Type B pancreatic cell (in vitro differentiated cells): ENCODE measurements at places on chromosomes 6 and 20. TPM values are rescaled to one million over a fixed set of nuclear protein-coding genes. Genes with fewer than 3 reads are reported as not detected.

The HLA-DRA gene
- total RNA-seq: 1.4 and 2.1 TPM in 2 replicates

The WASF1 gene
- 17.7 and 120 TPM in 2 replicates for total RNA-seq

The THBD gene
- total RNA-seq: 1.5 and 5.8 TPM in 2 replicates

The CRISP2 gene
- total RNA-seq: 0.48 and 0.58 TPM in 2 replicates

The SDCBP2 gene
- 4.9 and 7.4 TPM in 2 replicates for total RNA-seq

The RAB44 gene
- 0.07 TPM in 1 of 2 replicates, not detected in the other for total RNA-seq

The ULBP2 gene
- total RNA-seq: 1.4 TPM in 1 of 2 replicates, not detected in the other

The ADGRB3 gene
- total RNA-seq: 0.55 and 2.0 TPM in 2 replicates

The BTNL2 gene
- not detected in 2 replicates for total RNA-seq

The PAX1 gene
- total RNA-seq: 0.43 and 2.7 TPM in 2 replicates

The C6orf15 gene
- total RNA-seq: not detected in 2 replicates

The PRICKLE4 gene
- total RNA-seq: 2.1 and 2.8 TPM in 2 replicates

The GPR63 gene
- total RNA-seq: 4.0 and 4.2 TPM in 2 replicates

The ATP6V1G2 gene
- total RNA-seq: 1.6 and 5.9 TPM in 2 replicates

The ISM1 gene
- total RNA-seq: 0.81 and 9.0 TPM in 2 replicates

The CTAGE9 gene
- total RNA-seq: not detected in 2 replicates

The ERGIC3 gene
- 264 and 288 TPM in 2 replicates for total RNA-seq

The GRM1 gene
- 0.39 and 0.43 TPM in 2 replicates for total RNA-seq

The MLIP gene
- 0.43 TPM in 1 of 2 replicates, not detected in the other for total RNA-seq

The LAMP5 gene
- total RNA-seq: 3.3 and 7.6 TPM in 2 replicates

The RBM38 gene
- total RNA-seq: 15.2 and 26.5 TPM in 2 replicates

The NR2E1 gene
- total RNA-seq: 0.26 TPM in 1 of 2 replicates, not detected in the other

The ADGRG6 gene
- 26.7 and 72.3 TPM in 2 replicates for total RNA-seq

The MYB gene
- total RNA-seq: 4.7 and 4.9 TPM in 2 replicates

The CALHM5 gene
- total RNA-seq: 0.10 and 0.46 TPM in 2 replicates

The RANBP9 gene
- 40.4 and 43.4 TPM in 2 replicates for total RNA-seq

The DTD1 gene
- 20.9 and 29.8 TPM in 2 replicates for total RNA-seq

The ZSCAN23 gene
- 10.3 and 11.2 TPM in 2 replicates for total RNA-seq

The SLC22A2 gene
- not detected in 2 replicates for total RNA-seq

The FLRT3 gene
- 59.3 and 75.7 TPM in 2 replicates for total RNA-seq

The DDR1 gene
- total RNA-seq: 197 and 315 TPM in 2 replicates

The GRIK2 gene
- 4.7 and 4.8 TPM in 2 replicates for total RNA-seq

The TNFAIP3 gene
- 15.2 and 54.4 TPM in 2 replicates for total RNA-seq

The RBCK1 gene
- 81.3 and 84.9 TPM in 2 replicates for total RNA-seq

The AVP gene
- total RNA-seq: not detected in 2 replicates

The SGK2 gene
- 9.9 and 10.7 TPM in 2 replicates for total RNA-seq

The GSTA3 gene
- total RNA-seq: not detected in 2 replicates

The CPXM1 gene
- total RNA-seq: 6.6 and 106 TPM in 2 replicates

The SLC16A10 gene
- total RNA-seq: 16.9 and 25.6 TPM in 2 replicates

The ZNF334 gene
- 12.6 and 19.7 TPM in 2 replicates for total RNA-seq

The ESR1 gene
- 0.24 TPM in 2 replicates for total RNA-seq

The HCK gene
- total RNA-seq: not detected in 2 replicates

The PPP1R18 gene
- 16.8 and 33.1 TPM in 2 replicates for total RNA-seq

The TAP1 gene
- total RNA-seq: 16.7 and 38.4 TPM in 2 replicates

The MYLK2 gene
- 0.21 and 0.77 TPM in 2 replicates for total RNA-seq

The CST4 gene
- 2.1 and 56.8 TPM in 2 replicates for total RNA-seq

The FUT9 gene
- total RNA-seq: 1.4 and 4.9 TPM in 2 replicates

The ZNF217 gene
- 32.8 and 78.1 TPM in 2 replicates for total RNA-seq

The COL9A1 gene
- 0.31 and 16.9 TPM in 2 replicates for total RNA-seq
